CD8-positive, alpha-beta memory T cell (primary cell): ENCODE measurements at places on chromosomes 2 and 18. TPM values are rescaled to one million over a fixed set of nuclear protein-coding genes. Genes with fewer than 3 reads are reported as not detected.
A peak's percentile ranks its signal among the peaks of the same experiment; 100 is the strongest.

DNA sequence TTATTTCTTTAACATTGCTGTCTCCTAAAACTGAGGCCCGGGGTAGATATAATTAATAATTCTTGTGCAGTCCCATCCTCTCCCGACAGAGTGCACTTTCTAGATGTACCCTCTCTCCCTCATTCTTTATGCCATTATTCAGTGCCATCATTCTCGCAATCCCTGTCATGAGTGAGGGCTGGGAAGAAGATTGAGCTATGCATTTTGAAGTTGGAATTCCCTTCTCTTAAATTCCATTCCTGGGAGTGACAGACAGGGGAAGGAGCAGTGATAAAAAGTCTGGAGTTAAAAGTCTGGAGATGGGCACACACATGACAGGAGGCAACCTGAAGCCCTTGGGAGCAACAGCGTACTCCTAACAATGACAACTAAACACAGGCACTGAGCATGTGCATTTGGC is 2.6 kb upstream of the KCNE4 start:
- DNase-seq: no peak

DNA sequence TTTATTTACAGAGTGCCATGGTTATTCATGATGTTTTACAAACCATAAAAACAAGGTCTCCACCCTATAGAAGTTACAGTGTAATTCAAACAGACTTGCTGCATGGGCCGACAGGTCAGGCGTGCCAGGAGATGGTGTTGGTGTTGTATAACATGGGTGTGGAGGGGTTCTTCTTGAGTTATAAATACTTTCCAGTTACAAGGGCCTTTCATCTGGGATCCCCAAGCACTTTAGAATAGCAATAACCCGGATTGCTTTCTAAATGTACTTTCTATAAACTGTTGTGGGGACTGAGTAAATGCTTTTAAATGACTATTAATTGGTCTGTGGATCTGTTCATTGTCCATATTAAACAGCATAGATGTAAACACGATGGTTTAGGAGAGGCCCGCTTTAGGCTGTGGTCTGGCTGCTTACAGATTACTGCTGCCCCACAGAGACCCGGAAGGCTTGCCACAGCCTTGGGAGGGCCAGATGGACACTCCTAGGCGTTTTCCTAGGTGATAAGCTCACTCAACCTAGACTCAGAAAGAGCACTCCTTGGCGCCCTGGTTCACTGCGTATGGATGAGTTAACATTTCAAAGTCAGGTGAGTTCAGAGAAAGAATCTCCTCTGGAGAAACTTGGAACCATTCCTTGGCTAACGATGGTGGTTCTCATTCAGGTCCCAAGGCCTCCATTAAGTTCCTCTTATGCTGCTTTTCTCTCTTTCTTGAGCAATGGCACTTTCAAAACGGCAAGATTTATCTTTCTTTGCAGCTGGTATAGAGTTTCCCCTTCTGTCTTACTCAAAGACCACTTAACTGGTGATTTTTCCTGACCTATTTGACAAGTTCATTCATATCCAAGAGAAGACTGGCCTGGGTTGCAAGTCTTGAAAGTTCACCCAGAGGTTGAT is 3.6 kb upstream of the KIAA2012 start:
- DNase-seq: no peak

DNA sequence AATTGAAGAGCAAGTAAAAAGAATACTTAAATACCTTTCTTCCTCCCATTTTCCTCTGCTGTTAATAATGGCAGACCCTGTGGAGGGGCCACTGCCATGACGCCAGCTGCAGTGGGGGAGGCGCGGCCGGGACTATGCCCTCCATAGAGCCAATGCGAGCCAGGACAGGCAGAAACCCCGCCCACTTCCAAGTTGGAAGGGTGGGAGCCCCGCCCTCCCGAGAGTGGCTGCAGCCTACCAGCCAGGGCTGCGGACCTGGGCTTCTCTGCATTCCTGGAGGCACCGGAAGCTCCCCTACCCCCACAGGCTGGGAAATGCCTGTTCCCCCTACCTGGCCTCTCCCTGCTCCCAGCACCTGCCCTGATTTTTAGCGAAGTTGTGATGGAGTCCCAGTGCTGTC is 439.4 kb upstream of the CDH19 start:
- no peak for DNase-seq

DNA sequence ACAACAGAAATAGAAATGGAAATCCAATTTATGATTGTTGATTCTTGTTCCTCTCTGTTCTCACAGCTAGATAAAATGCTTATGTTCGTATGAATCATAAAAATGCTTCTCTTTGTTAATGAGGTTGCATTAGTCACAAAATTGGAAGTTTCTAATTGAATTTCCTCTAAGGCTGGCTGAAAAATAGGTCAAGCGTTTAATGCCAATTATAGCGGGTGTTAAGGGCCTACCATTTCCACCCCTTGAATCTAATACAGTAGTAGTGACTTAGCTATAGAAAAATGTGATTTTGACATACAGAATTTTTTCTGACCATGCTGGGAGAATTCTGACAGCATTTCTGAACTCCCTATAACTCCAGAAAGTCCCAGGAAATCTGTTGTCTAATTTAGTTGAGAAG is 107.1 kb downstream of the TTN start:
- no peak for DNase-seq

KCNG2 gene
- total RNA-seq: not detected

KIAA2012 gene
- total RNA-seq: not detected

GRCh38 chr2:225025917-225026571 is 16.2 kb downstream of the DOCK10 start:
- DNase-seq: peak; percentile 21

DNA sequence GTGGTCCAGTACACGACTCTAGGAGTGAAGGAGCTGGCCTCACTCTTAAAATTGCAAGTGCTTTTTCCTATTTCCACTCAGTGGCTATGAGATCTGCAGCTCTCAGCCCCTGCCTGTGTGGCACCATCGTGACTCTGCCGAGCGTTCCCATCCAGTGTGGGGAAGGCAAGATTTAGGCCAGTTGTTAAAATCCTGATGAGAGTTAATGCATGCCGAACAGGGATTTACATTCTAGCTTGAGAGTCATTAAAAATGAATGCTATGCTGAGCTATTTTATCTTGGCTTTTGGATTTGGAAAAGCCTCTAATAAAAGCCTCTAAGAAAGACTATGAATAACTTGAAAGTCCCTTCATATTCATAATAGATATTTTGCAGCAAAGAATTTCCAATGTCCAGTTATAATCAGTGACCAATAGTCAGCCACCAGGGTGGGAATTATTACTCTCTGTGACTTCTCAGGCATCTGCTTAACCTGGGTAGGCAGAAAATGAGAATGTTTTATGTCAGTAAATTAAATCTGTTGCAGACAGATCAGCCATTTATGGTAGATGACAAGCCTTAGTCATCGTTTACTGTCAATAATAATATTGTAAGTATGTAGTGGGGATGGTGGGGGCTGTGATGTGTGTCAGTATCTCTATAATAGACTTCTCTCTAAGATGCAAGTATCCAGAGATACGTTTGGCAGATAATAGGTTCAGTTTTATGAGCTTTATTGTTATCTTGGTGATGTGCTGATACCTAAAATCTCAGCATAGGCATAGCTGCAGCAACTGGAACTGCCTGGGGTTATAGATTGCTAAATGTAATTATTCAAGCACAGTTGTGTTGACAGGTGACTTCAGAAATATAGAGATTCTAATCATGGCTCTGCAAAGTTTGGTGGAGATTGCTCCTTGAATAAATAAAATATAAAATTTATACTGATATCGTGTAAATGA is 207.8 kb downstream of the SOCS6 start:
- DNase-seq: no peak

LYPD6B gene
- total RNA-seq: not detected

- DNase-seq: no peak
These were observed 51.3 kb downstream of the ZNF532 start for GRCh38 chr18:58915995-58916394.

- DNase-seq: no peak
These were observed 92.6 kb downstream of the ACTR2 start for GRCh38 chr2:65320042-65320725.
